ENCODE measurements at places on chromosomes 5 and 9. TPM values are rescaled to one million over a fixed set of nuclear protein-coding genes. Genes with fewer than 3 reads are reported as not detected.

ACOT12 gene
- total RNA-seq: 0.84 TPM

ZNF883 gene
- 1.7 TPM for total RNA-seq

MAST4 gene
- 4.7 TPM for total RNA-seq

OCLN gene
- 4.2 TPM for total RNA-seq

FST gene
- total RNA-seq: 84.3 TPM
